PC-3 (cell line): ENCODE measurements at places on chromosomes 1 and 21. TPM values are rescaled to one million over a fixed set of nuclear protein-coding genes. Genes with fewer than 3 reads are reported as not detected.
A peak's percentile ranks its signal among the peaks of the same experiment; 100 is the strongest.

- no peak for DNase-seq
These were observed 51.3 kb downstream of the MAP10 start for GRCh38 chr1:232856541-232856940.

DNA sequence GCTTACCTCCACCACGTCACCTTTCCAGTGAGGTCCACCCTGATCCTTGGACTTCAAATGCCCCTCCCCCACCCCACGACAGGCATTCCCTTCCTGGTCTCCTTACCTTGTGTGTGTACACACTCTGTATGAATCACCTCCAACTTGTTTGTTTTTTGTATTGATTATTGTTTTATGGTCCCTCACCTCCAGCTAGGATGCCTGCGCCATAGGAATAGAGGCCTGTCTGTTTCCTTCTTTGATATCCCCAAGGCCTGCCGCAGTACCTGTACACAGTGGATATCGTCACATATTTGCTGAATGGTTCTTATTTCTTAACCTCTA lies 219.6 kb upstream of the POU3F1 start:
- DNase-seq: peak; percentile 23

- peak; percentile 53 for DNase-seq
These were observed 18.4 kb downstream of the SMYD3 start for GRCh38 chr1:246488674-246489073.

Gene SERPINC1
- total RNA-seq: not detected in 2 replicates

GRCh38 chr1:208233978-208234377 lies 10.2 kb downstream of the PLXNA2 start:
- DNase-seq: no peak

- DNase-seq: no peak
These were observed 92.0 kb downstream of the IER5 start for GRCh38 chr1:181180407-181181031.

- no peak for DNase-seq
These were observed 1.8 kb downstream of the CD101 start for GRCh38 chr1:117003223-117003875.

DNA sequence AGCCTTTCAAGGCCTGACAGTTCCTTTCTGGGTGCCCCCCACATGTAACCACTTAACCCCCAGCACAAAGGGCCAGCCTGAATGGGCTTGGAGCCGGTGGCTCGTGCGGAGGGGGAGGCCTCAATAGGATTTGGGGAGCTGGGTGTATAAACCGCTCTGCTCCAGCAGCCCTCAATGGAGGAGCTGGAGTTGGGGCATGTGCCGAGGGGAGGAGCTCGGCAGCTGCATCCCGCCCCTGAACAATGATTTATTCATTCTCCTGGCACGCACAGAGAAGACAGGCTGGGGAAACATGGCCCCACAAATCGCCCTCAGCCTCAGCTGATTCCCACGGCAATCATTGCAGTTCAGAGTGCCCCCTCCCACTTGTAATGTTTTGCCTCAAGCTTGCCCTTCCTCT lies 6.9 kb upstream of the C1orf216 start:
- DNase-seq: no peak

DNA sequence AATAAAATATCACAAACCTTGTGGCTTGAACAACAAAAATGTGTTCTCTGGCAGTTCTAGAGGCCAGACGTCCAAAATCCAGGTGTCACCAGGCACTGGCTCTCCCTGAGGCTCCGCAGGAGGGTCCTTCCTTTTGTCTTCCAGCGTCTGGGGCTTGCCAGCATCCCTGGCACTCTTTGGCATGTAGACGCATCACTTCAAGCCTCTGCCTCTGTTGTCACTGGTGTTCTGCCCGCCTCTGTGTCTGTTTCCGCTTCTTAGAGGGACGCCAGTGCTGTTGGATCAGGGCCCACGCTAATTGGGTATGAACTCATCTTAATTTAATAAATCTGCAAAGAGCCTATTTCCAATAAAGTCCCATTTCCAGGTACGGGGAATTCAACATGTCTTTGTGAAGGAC lies 273.7 kb upstream of the C1orf174 start:
- no peak for DNase-seq

- no peak for DNase-seq
These were observed 1.2 kb downstream of the TAL1 start for GRCh38 chr1:47230692-47231300.

DNA sequence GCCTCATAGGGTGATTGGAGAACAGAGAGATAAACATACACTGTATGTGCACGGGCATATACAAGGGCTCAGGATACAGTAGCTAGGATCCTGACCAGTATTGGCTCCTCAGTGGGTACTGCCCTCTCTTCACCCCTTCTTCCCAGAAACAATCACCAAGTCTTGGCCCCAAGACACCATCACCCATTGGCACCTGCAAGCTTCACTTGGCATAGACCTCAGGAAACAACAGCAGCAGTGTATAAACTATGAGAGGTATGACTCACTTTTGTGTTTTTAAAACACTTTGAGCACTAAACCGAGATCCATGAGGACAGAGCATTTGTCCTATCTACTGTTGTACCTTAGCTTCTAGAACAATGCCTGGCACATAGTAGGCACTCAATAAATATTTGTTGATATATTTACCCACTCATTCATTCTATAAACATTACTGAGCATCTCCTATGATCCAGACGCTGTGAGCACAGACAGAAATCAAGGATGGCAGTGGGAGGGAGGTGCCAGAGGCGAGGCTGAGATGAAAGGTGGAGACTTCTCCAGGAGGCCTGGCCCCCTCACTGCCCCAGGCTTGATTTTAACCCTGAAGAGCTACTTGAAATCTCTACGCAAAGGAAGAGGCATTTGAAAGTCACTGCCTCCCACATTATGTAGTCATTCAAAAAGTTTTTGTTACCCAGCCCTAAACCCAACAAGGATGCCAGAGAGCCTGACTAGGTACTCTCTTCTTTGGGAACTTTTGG lies 95.2 kb downstream of the CAMK2N1 start:
- DNase-seq: peak; percentile 34

DNA sequence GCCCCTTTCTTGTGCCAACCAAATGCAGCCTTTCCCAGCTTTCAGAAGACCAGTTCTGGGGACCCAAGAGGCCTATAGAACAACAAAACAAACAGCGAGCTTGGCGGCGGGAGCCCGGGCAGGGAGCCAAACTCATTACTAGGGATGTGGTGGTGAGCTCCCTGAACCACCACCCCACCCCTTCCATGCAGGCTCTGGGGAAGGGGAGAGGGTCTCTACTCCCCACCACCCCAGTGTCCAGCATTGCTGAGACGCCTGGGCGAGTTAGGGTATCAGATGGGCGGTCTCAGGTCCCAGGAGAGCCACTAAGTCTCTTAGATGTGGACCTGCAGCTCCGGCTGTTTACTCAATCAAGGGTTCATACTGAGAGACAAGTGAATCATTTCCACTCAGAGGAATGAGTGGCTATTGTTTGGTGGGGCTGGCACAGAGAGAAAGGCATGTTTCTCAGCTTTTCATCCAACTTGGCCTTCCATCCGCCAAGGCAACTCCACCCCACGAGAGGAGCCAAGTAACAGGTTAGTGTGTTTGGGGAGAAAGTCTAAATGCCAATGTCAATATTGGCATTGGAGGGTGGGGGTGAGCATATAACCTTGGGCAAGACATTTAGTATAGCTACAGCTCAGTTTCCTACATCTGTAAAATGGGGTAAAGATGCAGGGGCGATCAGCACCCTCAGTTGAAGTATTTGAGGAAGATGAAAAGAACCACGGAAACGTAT lies 40.9 kb downstream of the PLXNA2 start:
- DNase-seq: peak; percentile 98

- no peak for DNase-seq
These were observed 13.8 kb upstream of the RIPPLY3 start for GRCh38 chr21:36992671-36993070.

DNA sequence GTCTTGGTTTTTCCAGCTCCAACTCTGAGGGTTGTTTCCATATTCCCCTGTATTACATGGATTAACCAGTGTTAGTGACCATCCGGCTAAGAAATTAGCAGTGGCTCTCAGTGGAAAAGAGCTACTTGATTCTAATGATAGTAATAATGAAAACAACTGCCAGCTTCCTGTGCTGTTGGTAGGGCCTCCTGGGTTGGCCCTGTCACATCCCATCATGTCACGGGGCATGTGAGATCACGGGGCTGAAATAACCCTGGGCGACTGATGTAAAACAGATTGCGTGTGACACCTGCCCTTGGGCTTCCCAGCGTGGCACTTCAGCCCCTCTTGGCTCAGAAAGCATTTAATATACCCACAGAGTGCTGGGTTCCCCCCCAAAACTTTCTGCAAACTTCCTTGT lies 149.0 kb downstream of the ROR1 start:
- no peak for DNase-seq

Gene COL16A1
- total RNA-seq: 1.7 and 5.0 TPM in 2 replicates

GRCh38 chr1:150066838-150067183 lies 765 bp upstream of the VPS45 start:
- no peak for DNase-seq

Gene GPX7
- total RNA-seq: not detected in 2 replicates

- DNase-seq: no peak
These were observed 81.5 kb upstream of the MROH9 start for GRCh38 chr1:170853867-170854266.

DNA sequence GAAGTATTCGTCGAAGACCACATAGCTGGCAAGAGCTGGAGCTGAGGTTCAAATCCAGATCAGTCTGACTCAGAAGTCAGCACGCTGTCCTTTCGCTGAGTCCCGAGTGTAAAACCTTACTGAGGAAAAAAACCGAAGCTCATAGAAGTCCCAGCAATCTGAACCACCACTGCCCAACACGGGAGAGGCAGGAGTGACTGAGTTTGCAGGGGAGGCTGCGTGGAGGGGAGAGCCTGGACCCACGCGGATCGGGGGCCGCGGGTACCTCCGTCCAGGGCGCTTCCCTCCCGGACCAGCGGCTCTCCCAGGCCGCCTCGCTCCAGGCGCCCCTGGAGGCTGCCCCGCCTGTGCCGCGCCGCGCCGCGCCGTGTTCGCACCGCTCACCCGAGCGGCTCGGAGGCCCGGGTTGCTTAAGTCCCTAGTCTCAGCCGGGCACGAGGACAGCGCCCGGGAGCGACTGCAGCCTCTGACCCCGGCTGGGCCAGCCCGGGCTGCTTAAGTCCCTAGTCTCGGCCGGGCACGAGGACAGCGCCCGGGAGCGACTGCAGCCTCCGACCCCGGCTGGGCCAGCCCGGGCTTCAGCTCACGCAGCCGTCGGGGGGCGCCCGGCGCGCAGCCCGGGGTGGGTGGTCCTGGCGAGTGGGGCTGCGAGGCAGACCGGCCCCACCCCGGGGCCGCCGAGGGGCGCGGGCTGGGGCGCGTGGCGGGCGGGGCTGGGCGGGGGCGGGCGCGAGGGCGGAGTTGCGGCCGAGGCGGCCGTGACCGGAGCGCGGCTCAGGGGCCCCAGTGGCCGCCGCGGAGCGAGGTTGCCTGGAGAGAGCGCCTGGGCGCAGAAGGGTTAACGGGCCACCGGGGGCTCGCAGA lies at the start of gene ADAMTSL4:
Gene ADAMTSL4, plus strand, starts transcription at position 777 of the 864 bp plus-strand sequence. CDS start 2,881 bp downstream, outside the sequence.
- DNase-seq: peak; percentile 65

GRCh38 chr21:44521928-44522752 lies 17.9 kb downstream of the KRTAP10-1 start:
- no peak for DNase-seq
